ENCODE measurements at places on chromosomes 12 and 14.
A peak's percentile ranks its signal among the peaks of the same experiment; 100 is the strongest.

GRCh38 chr14:53062856-53063255, 90.3 kb downstream of the DDHD1 start:
- DNase-seq, result no peak

GRCh38 chr12:65925626-65926025, 101.3 kb downstream of the HMGA2 start:
- DNase-seq, result no peak

- no peak for DNase-seq
Measured at GRCh38 chr14:64112867-64113678, 181.1 kb downstream of the ESR2 start.

DNA sequence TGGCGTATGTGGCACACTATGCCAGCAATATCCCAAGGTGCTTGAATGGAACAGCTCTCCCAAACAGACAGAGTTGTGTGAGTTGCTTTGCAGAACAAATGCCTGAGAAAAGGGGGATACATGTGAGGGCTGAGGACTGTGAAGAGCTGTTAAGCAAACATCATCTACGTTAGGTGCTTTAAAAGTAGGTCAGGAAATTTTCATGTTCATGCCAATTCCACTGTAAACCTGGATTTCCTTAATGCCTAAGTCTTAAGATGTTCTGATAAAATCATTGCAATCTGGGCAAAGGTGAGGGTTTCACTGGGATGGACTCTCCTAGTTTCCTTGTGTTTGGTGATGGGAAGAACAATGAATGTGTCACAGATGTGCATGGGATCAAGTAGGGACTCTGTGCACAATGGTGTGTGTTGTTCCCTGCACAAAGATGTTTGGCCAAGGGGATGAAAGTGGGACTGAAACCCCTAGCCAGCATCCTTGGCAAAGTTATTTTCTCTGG, 227.9 kb downstream of the KTN1 start:
- DNase-seq, result no peak

- DNase-seq, result peak; percentile 78
Measured at GRCh38 chr14:106556665-106557289, 1030.4 kb downstream of the TMEM121 start.

- DNase-seq, result no peak
Measured at GRCh38 chr14:30445011-30445793, 113.8 kb upstream of the G2E3 start.

DNA sequence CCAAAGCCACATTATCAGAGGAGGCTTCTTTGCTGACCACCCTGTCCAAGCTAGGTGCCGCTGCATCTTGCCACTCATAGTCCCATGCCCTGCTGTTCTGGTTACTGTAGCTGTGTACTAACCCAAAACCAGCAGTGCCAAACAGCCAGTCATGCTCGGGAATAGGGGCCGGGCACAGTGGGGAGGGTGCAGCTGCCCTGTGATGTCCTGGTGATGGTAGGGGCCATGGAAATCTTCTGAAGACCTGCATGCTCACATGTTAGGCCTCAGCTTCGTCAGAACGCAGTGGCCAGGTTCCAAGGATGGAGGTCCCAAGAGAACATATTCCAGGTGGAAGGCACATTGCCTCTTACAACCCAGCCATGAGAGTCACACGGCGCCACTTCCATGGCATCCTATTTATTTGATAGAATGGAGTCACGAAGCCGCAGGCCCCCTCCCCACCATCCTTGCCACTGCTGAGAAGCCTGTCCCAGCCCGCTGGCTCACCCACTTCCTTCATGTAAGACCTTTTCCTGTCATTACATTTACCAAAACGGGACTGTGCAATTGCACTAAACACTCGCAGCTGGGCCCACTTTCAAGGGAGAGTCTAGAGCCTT, 48.5 kb downstream of the FAM222A start:
- DNase-seq, result no peak

- DNase-seq, result no peak
Measured at GRCh38 chr12:12230275-12230674, 36.6 kb downstream of the LRP6 start.

DNA sequence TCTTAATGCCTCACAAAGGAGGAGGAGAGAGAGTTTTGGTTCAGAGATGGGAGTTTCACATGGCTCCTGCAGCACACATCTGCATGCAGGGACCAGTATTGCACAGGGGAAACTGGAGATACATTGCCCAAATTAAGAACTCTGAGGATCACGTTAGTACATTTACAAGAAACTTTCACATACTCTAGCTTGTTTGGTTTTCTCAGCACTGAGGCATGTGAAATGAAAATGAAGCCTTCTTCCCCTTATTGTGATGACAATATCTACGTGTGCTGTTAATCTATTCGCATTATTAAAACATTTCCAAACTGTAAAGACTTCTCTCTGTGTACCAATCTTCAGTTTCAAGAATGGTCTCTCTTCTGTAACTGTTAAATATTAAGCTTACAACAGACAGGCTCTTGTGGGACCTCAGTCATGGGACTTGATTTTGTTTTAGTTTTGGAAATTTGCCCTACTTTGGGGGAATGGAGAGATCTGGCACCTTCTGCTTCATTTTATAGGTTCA, 124.7 kb downstream of the DAAM1 start:
- DNase-seq, result no peak

DNA sequence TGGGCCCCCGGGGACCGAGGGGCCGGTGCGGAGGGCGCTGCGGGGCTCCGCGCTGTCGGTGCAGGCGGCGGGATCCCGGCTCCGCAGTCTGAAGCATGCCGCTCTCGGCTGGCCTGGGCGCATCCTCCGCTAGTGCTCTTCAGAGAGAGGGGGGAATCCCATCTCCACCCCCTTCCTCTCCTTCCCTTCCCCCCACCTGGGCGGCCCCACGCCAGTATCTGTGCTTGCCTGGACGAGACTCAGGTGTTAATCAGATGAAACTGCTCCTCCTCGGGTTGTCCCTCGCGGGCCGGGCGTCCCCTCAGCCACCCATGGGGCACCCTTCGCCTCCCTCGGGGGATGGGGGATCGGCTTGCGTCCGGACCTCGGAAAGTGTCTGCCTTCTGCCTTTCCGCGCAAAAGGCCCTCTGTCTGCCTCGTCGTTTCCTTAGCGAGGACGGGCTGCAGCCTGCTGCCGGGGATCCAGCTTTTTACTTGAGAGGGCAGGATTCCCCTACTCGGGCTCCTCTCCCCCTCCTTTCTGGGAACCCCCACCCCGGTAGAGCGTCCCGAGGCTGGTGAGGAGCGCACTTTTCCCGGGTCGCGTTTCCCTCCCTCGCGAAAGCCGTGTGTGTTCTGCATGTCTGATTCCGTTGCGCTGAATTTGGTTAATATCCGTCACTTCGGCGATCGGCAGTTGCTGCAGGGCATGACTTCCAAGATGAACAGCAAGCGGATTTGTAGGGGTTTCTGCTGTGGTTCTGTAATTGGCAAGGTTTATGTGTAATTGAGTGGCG, 1.1 kb downstream of the GPHN start:
- peak; percentile 37 for DNase-seq

GRCh38 chr12:121295746-121296617, 527 bp downstream of the CAMKK2 start:
- peak; percentile 20 for DNase-seq

DNA sequence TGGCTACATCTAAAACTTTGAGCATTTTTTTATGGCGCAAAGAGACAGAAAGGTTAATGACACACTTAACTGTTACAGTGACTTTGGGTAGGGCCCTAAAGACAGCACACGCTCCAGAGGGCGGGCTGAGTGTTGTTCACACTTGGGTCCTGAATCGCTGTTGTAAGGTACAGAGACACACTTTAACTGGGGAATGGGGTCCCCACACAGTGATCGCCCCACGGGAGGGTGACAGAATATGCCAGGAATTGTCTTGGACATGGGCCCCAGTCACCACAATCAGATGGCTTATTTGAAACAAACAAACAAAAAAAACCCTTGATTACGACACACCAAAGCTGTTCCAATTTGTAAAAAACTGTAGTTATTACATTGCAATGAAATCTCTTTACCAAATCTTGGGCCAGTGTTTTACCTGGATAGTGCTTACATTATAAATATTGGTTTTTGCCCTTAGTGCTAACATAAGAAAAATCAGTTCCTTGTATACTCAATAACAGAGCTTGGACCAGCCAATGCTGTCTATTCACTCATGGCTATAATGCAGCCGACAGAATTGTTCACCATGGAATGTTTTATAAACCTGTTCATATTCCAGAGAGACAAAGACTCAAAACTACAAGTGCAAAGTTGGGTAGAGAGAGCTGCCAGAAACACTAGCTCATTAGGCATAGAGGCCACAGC, 28.3 kb downstream of the KCTD10 start:
- DNase-seq, result no peak

- DNase-seq, result no peak
Measured at GRCh38 chr14:36707570-36707969, 45.9 kb downstream of the PAX9 start.

GRCh38 chr14:74618078-74618952, 6.3 kb upstream of the LTBP2 start:
- peak; percentile 53 for DNase-seq

- no peak for DNase-seq
Measured at GRCh38 chr14:71711619-71712018, 220.6 kb upstream of the RGS6 start.

GRCh38 chr14:82011460-82011859, 477.8 kb upstream of the SEL1L start:
- no peak for DNase-seq

DNA sequence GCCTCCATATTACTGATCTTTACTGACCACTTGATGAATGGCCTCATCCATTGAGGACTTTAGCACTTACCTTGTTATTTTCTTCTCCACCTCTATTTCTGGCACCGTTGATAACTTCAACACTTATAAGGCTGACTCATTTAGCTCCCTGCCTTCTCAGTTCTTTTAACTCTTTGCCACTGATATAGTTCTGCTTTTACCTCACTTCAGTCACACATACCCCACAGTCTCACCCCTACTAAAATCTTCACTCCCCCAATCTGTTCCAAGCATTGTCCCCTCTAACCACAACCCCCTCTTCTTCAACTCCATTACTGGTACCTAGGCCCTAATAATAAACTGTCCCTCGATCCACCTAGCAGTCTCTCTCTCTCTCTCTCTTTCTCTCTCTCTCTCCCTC, 141.0 kb downstream of the PAH start:
- no peak for DNase-seq

DNA sequence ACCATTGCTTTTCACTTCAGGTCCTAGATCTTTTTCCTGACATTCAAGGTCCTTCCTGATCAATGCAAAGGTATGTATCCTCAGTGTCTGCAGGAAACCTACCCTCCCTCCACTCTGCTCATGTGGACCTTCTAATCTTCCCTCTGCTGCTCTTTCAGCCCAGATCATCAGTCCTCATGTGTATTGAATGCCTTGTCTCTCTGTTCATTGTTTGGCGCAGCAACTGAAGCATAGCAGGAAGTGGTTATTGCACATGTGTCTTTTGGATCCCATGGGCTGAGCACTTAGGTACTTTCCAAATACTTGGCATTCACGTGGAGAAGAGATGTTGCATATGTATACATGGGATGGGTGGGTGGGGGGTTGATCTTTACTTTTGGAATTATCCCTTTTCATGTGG, 4.3 kb upstream of the NIN start:
- DNase-seq, result no peak

GRCh38 chr12:94263011-94263811, 114.8 kb downstream of the PLXNC1 start:
- DNase-seq, result peak; percentile 56

- DNase-seq, result no peak
Measured at GRCh38 chr12:75651342-75651695, 139.9 kb upstream of the KRR1 start.

DNA sequence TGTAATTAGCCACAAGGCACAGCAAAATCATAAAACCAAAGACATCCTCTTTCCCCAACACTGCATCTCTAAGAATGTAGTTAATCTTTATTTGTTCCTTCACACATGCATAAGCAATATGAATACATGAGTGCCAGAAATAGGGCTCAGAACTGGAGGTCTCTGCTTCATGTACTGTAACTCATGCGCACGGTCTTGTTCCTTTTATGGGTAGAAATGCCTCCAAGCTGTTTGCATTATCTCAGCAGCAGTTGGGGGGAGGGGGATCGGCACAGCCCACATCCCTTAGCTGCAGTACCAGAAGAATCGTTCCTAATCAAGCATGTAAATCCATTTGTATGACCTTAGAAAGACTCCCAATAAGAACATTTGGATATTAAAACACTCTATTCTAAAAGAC, 20.0 kb downstream of the RHOJ start:
- DNase-seq, result no peak
